ENCODE measurements at places on chromosomes 6 and 20. TPM values are rescaled to one million over a fixed set of nuclear protein-coding genes. Genes with fewer than 3 reads are reported as not detected.

CSNK2A1 gene
- 83.3 TPM for total RNA-seq

PMEPA1 gene
- 16.7 TPM for total RNA-seq

PRPH2 gene
- 0.51 TPM for total RNA-seq

EYA2 gene
- 0.77 TPM for total RNA-seq

SSTR4 gene
- not detected for total RNA-seq

GDAP1L1 gene
- 2.8 TPM for total RNA-seq

SGK2 gene
- 0.41 TPM for total RNA-seq

ECT2L gene
- total RNA-seq = 0.24 TPM

FAM83C gene
- not detected for total RNA-seq

GTF2H4 gene
- total RNA-seq = 17.4 TPM

PTK6 gene
- total RNA-seq = not detected

TIAM2 gene
- 5.9 TPM for total RNA-seq

DYNLT1 gene
- total RNA-seq = 127 TPM

BTNL2 gene
- not detected for total RNA-seq

BNIP5 gene
- total RNA-seq = not detected

NOTCH4 gene
- total RNA-seq = 10.7 TPM

TGM3 gene
- total RNA-seq = not detected

RAD21L1 gene
- not detected for total RNA-seq

SLC35B3 gene
- total RNA-seq = 13.6 TPM

SLC17A2 gene
- not detected for total RNA-seq

ARID1B gene
- total RNA-seq = 85.6 TPM

FHL5 gene
- 48.1 TPM for total RNA-seq

BACH2 gene
- 1.3 TPM for total RNA-seq

FIG4 gene
- 16.8 TPM for total RNA-seq

TREM2 gene
- total RNA-seq = 34.3 TPM

HMGCLL1 gene
- not detected for total RNA-seq

RBPJL gene
- not detected for total RNA-seq

XKR7 gene
- not detected for total RNA-seq

SCUBE3 gene
- total RNA-seq = 12.2 TPM

DNAH8 gene
- not detected for total RNA-seq

SH3BGRL2 gene
- total RNA-seq = 5.6 TPM

DEFB132 gene
- not detected for total RNA-seq

TREM1 gene
- total RNA-seq = not detected

BRD2 gene
- total RNA-seq = 178 TPM

CTAGE9 gene
- total RNA-seq = not detected

POPDC3 gene
- total RNA-seq = not detected

FOXO3 gene
- 38.7 TPM for total RNA-seq

TBXT gene
- total RNA-seq = not detected

FRMD1 gene
- 0.14 TPM for total RNA-seq

HCK gene
- total RNA-seq = 15.5 TPM

SPTLC3 gene
- 8.4 TPM for total RNA-seq

SLC23A2 gene
- total RNA-seq = 143 TPM

KHDC1L gene
- total RNA-seq = not detected

ARFGEF3 gene
- 0.22 TPM for total RNA-seq

KIF25 gene
- total RNA-seq = not detected

PKIB gene
- 2.8 TPM for total RNA-seq

Data from adrenal gland (tissue), 19 donors.